ENCODE measurements at places on chromosomes 5 and 9.

DNA sequence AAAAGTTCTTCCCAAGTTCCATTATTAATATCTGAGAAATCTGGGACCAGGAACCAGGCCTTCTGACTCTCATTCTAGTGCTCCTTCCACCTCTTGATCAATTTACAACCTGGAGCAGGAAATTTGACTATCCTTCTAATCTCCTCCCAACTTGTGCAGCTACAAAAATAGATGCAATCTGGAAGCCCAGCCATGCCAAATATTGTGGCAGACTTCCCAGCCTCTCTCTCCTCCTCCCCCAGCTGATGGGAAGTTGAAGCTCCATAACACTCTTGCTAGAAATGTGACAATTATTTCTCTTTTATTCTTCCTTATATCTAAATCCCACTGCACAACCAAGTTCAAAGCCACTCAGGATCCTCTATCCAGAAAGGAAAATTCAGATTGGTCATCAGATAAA, 252.1 kb downstream of the SEC61B start:
- no peak for DNase-seq

GRCh38 chr5:174521449-174521848, 202.9 kb upstream of the MSX2 start:
- no peak for DNase-seq

- no peak for DNase-seq
Measured at GRCh38 chr9:36840898-36841536, 193.1 kb downstream of the PAX5 start.

GRCh38 chr5:160800375-160801275, 51.4 kb downstream of the ATP10B start:
- no peak for DNase-seq

DNA sequence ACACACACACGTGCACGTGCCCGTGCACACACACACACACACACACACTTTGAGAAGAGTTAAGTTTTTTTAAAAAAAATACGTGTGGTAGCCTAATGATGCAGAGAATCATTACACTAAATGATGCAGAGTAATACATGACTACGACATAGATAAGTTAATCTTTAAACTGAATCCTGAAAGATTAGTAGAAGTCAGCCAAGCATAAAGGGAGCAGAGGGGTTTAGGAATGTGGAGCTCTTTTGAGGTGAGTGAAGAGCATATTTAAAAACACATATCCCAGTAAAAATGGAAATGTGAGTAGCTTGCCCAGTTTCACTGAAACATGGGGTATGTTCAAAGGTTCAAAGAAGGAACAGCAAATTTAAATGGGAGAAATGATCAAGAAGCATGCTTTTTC, 61.3 kb upstream of the TYRP1 start:
- no peak for DNase-seq

GRCh38 chr5:95159603-95160002, 125.3 kb downstream of the MCTP1 start:
- DNase-seq = no peak

DNA sequence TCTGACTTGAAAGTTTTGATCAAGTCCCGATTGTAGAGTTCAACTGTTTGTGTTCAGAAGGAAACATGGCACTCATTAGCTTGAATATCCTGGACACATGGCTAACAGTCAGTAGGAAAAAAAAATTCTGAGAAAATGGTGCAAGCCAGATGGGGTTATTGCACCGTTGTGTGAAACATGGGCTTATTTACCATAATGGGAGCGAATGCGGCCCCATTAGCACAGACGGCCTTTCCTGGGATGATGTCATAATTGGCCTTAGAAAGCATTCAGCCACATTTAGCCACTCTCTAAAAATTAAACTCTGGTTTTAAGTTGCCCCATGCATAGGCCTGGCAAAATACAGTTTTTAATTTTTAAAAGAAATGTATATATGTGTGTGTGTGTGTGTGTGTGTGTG, 112.1 kb downstream of the IRX2 start:
- DNase-seq = no peak

DNA sequence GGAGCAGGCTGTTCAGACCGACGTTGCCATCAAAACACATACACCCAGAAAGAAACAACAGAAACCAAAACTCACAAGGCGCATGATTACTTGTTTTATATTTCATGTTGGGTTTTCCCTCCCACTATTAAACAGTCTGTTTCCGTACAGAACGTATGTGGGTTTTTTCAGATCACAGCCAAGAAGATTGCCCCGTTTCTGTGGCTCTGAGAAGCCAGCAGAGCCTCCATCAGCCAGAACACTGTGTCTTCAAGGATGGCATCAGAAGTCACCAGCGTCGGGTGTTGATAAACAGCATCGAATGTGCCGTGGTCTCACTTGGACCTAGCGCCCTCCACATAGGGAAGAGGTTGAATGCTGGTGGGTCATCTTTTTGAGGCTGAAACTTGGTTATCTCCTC, 42.8 kb downstream of the FAM78A start:
- DNase-seq = no peak

GRCh38 chr5:174097486-174098185, 52.1 kb downstream of the NSG2 start:
- DNase-seq = no peak

- no peak for DNase-seq
Measured at GRCh38 chr9:97694769-97695168, 2.4 kb downstream of the XPA start.

- no peak for DNase-seq
Measured at GRCh38 chr9:82574911-82575310, 488.0 kb downstream of the RASEF start.

GRCh38 chr5:121867403-121867802, 15.7 kb downstream of the FTMT start:
- no peak for DNase-seq

DNA sequence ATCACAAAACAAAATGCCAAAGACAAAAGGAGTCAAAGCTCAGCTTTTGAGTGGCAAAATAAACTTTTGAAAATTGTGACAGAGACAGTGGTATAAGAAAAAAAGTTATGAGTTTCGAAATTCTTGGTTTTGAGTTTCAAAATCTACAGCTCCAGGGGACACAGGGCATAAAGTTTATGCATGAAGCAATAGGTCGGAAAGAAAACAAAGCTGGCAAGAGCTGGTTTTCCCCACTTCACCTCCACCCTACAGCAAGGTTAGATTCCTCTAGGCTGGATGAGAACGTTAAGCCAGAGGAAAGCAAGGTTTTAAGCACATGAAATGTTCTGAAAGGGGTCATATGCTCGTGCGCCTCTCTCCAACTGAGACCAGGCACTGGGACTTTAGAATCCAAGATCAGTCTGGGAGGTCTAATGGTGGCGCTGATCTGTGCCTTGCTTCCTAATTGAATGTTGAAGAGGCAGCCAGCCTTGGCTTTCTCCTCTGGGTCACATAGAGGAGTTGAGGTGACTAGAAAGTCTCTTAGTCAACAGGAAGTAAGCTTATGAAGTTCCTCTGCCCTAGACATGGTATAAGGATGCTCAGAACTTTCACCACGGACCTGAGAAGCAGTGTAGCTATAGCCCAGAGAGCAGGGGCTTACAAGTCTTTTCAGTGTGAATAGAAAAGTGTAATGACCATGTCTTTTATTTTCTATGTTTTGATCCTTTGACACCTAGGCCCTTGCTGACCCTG, 167.7 kb upstream of the DMAC1 start:
- no peak for DNase-seq

DNA sequence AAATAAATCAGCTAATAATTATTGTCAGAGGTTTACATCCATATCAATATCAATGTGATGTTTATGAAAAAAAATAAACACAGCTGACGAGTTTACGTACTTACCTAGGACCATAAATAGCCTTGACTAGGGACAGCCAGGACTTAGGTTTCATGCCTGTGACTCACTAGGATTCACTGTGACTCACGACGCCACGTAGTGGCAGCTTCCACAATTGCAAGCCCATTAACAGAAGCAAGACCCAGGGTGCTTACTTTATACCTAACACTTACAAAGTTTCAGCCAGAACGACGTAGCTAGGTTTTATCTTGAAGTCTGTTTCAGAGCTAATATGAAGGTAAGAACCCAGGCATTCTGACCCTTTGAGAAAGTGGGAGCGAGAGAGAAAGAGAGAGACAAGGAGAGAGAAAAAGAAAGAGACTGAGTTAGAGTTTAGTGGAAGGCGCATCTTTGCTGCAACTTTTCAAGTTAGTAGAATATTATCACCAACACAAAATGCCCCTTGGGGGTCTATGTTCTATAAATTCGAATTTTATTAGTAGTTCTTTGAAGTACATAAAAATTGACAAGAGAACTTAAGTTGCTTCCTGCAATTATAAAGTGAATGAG, 191.2 kb downstream of the GNA14 start:
- DNase-seq = peak; percentile 68

GRCh38 chr5:180975338-180975737, 13.3 kb upstream of the BTNL3 start:
- DNase-seq = no peak

GRCh38 chr9:71308454-71308853, 187.0 kb upstream of the TRPM3 start:
- DNase-seq = no peak

DNA sequence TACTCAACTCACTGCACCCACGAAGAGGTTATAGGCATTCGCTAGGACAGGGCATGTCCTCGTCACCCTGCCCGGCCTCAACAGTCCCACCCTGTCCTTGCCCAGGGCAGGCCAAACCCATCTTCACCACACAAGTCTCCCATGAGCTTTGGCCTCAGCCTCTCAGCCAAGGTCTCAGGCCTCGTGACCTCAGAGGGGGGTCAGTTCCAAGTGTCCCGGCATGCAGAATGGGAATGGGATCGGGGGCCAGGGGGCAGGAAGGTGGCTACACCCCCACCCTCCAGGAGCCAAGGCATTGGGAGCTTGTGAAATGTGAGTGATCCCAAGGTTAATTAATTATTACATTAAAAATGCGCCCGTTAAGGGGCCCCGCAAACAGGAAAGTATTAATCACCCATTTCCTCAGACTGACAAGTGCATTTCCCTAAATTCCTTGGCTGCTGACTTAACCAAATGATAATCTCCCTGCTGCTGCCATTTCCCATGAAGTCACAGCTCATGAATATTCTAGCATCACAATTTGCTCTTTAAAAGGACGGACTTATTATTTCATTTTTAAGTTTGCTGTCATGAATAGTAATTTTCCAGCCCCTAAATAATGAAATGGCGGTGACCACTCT, 8.0 kb upstream of the UBAC1 start:
- DNase-seq = no peak

DNA sequence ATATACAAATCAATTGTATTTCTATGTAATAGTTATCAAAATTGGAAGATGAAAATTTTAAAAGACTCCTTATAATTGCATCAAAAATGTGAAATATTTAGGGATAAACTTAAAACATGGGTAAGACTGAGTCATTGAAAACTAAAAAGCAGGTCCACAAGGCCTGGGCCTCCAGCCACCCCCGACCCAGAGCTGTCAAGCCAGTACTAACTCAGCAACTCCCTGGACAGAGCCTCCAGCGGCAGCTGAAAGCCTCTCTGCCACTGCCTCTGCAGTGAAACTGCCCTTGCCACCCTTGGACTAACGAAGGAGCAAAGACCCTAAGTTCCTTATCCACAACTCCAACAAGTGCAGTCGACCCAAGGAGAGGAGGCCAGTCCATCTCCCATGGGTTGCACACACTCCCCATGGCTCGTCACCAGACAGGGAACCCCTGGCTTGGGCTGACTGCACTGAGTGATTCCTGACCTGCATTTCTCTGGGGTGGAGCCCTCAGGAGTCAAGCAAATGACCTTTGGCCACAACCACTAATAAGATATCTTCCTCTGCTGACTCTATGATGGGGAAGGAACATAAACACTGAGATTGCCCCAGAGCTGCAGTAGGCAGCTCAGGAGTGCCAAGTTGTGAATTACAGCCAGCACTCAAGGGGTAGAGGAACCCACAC, 20.5 kb downstream of the PTGER4 start:
- no peak for DNase-seq

DNA sequence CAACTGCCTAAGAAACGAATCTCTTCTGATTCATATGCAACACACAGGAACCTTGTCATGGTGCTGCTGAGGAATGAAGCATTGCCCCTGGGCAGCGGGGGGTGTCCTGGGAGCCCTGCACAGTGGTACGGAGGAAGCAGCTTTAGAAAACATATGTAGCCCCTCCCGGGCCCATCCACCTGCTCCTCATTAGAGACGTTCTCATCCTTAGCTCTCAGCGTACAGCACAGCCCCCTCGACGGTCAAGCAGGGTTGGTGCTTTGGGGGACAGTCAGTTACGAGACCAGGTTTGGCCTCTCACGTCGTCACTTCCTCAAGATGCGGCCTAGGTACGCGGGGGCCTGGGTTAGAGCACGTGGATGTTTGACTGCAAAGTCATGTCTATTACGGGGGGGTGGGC, 28.4 kb upstream of the LAMC3 start:
- no peak for DNase-seq

DNA sequence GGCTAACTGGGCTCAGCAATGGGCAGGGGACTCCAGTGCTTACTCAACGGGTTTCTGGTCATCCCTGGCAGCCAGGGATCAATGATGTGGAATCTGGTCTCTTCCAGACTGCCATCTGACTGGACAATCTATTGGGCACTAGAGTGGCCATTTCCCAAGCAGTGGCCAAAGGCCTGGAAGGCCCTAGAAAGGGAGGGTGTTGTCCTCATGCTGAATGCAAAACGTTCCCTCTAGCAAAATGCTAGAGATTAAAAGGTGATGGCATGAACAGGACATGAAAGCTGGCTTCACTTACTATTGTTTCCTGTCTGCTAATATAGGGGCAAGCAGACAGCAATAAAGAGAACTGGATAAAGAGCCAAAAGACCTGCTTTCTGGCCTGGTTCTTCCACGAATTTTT, 254.2 kb upstream of the PANK3 start:
- DNase-seq = no peak

- DNase-seq = no peak
Measured at GRCh38 chr5:87388129-87388528, 24.6 kb downstream of the CCNH start.

- DNase-seq = no peak
Measured at GRCh38 chr5:68415177-68416085, 199.9 kb downstream of the PIK3R1 start.

- DNase-seq = no peak
Measured at GRCh38 chr5:79263290-79263689, 27.4 kb downstream of the JMY start.

DNA sequence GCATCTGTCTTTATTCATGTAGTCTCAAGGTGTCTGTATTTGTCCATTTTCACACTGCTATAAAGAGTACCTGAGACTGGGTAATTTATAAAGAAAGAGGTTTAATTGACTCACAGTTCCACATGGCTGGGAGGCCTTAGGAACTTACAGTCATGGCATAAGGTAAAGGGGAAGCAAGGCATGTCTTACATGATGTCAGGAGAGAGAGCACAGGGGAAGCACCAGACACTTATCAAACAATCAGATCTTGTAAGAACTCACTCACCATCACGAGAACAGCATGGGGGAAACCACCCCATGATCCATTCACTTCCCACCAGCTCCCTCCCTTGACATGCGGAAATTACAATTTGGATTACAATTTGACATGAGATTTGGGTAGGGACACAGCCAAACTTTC, 44.2 kb downstream of the NLN start:
- no peak for DNase-seq

- DNase-seq = no peak
Measured at GRCh38 chr5:73827106-73827450, 201.1 kb downstream of the ARHGEF28 start.
